ENCODE measurements at places on chromosomes 4 and X.

GRCh38 chr4:125390126-125390525 lies 75.4 kb downstream of the FAT4 start:
- peak; percentile 64 for DNase-seq

DNA sequence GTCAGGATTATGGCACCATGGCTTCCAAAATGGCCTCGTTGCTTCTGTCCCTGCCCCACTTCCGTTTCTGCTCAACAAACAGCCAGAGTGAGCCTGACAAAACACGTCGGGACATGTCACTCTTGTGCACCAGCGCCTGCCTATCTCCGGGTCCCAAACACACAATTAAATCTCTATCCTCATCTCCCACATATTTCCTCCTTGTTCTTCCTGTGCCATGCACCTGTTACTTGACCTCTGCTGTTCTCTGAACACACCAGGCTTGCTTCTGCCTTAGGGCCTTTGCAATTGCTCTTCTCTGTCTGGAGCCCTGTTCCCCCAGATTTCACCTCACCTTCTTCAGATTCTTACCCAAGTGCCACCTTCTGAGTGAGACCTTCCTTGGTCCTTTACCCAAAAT lies 12.7 kb upstream of the CD38 start:
- no peak for DNase-seq

- DNase-seq = no peak
These were observed 260.1 kb upstream of the EDNRA start for GRCh38 chr4:147220833-147221232.

DNA sequence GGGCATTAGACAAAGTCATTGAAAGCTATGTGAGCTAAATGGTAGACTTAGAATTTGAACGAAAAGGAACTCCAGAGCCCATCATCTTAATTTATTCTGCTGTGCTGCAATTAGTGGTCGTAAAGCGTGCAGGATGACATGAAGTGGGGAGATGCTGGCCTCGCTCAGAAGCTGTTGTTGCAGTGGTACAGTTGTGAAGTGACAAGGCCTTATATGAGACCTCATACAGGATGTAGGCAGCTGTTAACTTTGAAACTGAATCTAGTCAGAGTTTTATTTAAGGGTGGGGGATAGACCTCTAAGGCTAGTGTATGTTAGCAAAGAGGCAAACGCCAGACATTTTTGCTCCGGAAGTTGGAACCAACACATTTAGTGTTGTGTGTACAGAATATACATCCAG lies 13.4 kb downstream of the KLF3 start:
- no peak for DNase-seq

DNA sequence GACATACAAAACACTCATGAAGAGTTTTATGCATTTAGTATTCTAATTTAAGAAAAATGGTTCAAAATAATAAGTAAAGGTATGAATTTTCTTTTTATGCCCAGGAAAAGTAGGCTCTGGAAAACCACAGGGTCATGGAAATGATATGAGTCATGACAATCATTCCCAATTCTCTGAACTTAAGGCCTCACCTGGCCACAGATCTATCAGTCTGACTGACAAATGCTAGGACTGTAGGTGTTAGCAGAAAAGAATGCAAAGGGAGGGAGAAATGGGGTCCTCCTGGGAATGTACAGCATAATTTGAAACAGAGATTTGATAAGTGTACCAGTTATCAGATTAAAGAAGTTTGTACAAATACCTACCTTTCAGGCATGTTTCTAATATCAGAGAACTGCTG lies 270.5 kb upstream of the ARSJ start:
- DNase-seq = no peak

GRCh38 chrX:152025656-152026440 lies 51.4 kb upstream of the GABRE start:
- DNase-seq = no peak

GRCh38 chr4:54359919-54360650 lies 131.0 kb downstream of the PDGFRA start:
- DNase-seq = no peak

GRCh38 chr4:69760455-69760854 lies at the start of gene SULT1B1:
TSS of gene SULT1B1 (minus strand) at chr4:69760620. CDS start at chr4:69755217, 5,403 bp downstream.
- no peak for DNase-seq

All from GM04504 (cell line).